ENCODE measurements at places on chromosomes 12 and 14.

DNA sequence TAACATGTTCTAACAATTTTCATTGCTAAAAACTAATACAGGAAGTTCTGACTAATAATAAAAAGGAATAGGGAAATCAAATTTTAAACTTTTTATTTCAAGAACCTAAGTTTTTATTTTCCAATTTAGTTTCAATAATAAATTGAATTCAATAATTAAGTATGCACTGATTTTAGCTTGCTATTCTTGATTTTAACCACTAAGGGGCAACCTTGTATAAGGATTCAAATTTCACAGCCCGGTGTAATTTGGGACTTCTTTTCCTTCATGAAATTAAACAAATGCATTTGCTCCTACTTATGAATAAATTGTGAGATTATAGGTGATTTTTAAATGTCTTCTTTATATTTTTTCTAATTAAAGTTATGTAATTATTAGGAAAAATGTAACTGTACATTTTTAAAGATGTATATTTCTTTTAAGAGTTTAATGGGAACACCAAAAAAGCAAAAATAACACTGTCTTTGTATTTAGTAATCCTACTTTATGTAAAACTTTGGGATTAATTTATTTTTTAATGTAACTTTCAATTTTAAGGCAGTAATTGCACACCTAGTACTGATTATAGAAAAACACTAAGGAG is 241.4 kb upstream of the PDZRN4 start:
- peak; percentile 13 for DNase-seq

DNA sequence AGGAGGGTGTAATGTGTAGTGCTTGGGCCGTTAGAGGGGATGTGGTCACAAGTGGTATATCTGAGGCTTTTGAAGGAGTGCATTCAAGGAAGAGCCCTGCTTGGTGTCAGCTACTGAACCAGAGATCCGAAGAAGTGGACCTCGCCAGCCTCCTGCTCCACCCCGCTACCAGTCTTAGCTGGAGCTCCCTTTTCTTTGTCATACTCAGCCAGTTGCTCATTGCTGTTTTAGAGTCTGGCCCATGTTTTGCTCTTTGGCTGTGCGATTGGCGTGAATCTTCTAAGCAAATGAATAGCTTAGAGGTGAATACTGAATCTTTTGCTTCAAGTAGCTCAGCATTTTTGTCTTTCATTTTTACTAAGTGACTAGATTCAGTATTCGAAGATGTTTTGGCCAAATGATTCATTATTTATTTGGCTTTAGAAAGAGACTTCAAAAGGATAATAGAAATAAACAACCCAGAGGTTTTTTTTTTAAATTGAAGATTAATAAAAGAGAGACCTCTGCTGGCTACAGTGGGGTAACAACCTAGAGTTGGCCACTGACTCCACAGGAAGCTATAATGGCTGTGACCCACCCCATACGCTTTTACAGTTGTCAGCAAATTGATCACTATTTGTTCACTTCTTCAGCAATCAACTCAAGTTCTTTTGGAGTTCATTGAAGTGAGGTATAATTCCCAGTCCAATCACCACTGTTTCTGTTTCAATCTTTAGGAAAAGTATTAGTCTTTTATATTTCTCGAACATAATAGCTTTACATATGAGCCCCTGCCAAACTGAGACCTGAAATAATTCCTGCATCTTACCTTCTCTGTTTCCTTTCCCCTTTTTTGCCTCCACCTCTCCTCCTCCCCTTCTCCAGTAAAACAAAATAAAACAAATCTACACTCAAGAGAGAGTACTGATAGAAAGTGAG is 19.9 kb downstream of the CDKN1B start:
- DNase-seq, result peak; percentile 94

GRCh38 chr14:20848955-20849570 is 42.1 kb upstream of the RNASE3 start:
- no peak for DNase-seq

DNA sequence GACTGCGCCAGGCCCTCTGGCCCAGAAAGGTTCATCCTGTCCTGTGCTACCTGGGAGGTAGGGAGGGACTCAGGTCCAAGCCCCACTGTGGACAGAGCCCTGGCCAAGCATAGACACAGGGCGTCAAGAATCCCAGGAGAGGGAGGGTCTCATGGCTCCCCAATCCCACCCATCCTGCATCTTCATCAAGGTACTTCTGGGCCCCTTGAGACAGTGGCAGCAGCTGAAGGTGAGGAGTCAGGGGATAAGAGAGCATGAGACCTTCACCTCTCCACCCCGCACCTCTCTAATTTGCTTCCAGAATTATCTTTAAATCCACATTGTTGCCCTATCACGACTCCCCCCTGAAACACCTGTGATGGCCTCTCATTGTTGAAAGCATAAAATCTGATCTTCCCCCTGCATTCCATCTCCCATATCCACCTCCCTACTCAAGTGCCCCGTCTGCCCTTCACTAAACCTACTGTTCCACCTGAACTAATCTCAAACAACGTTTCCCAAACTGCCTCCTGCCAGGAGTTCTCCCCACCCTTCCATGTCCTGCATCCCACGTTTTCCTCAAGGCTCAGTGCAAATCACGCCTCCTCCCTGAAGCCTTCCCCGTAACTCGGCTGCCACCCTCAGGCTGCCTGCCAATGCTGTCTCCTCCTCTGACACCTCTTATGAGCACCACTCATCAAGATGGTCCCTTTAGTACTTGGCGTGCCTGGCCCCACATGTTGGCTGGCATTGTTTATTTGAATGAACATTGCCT is 27.1 kb downstream of the KRT18 start:
- peak; percentile 68 for DNase-seq
